ENCODE measurements at places on chromosomes 1 and 21. TPM values are rescaled to one million over a fixed set of nuclear protein-coding genes. Genes with fewer than 3 reads are reported as not detected.

- no peak for DNase-seq
Observed at GRCh38 chr1:186139701-186140100, 235.4 kb downstream of the TPR start.

- DNase-seq = no peak
Observed at GRCh38 chr1:167800251-167800650, 78.5 kb downstream of the MPZL1 start.

- DNase-seq = no peak
Observed at GRCh38 chr1:95497566-95497965, 263.6 kb downstream of the RWDD3 start.

DNA sequence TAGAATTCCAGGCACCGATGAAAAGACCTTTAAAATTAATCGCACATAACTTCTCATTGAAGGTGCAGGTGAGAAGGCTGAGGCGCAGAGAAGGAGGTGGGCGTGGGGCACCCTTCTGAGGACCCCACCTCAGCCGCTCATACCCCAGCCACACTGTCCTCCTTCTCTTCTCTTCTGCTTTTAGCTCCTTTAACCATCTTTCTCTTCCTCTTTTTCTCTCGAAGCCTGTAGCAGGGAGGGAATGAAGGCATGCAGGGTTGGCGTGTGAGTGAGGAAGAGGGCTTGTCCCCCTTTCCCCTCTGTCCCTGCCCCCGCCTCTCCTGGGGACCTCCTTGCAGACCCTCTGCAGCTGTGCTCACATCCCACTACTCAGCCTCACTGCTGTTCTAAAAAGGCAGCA is 57.8 kb upstream of the CACNA1E start:
- no peak for DNase-seq

- DNase-seq = no peak
Observed at GRCh38 chr1:94961988-94962387, 35.1 kb upstream of the CNN3 start.

RCSD1 gene
- 42.7 TPM for total RNA-seq

Data from left ventricle myocardium inferior (tissue), 1 donor.